ENCODE measurements at places on chromosomes 3 and 15. TPM values are rescaled to one million over a fixed set of nuclear protein-coding genes. Genes with fewer than 3 reads are reported as not detected.
A peak's percentile ranks its signal among the peaks of the same experiment; 100 is the strongest.

ILDR1 gene
- 6.4 TPM for total RNA-seq

CHRFAM7A gene
- total RNA-seq: 0.55 TPM

GRCh38 chr15:51288143-51289065, 50.0 kb downstream of the CYP19A1 start:
- H3K4me1 ChIP-seq: peaks cover 14% of the 10 kb centered on the region
- H3K4me3 ChIP-seq: no peak overlapping the region
- H3K27ac ChIP-seq: no peak overlapping the region
- no peak for DNase-seq
- H3K36me3 ChIP-seq: no peaks in the 10 kb centered on the region

CD80 gene
- total RNA-seq: 0.10 TPM

RBMS3 gene
- 7.9 TPM for total RNA-seq

UNC13C gene
- 1.3 TPM for total RNA-seq

DNA sequence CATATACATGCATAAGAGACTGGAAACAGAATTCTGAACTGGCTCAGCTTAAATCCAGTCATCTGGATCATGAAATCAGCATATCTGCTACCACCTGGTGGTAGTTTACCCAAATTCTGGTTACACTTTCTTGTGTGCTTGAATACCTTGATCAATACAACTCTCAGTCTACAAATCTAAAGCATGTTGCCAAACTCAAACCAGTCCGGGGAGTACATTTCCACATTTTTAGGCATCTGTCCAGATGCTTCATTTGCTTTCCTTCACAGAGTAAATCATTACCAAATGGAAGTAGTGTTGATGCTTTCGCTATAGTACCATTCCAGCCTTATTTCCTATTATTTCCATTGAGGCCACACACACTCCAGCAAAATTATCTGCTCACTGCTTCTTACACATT, 126.4 kb downstream of the P2RY1 start:
- H3K4me1 ChIP-seq: no peaks in the 10 kb centered on the region
- DNase-seq: no peak
- H3K27me3 ChIP-seq: no peaks in the 10 kb centered on the region
- no peak overlapping the region for H3K27ac ChIP-seq
- no peaks in the 10 kb centered on the region for H3K36me3 ChIP-seq

DNA sequence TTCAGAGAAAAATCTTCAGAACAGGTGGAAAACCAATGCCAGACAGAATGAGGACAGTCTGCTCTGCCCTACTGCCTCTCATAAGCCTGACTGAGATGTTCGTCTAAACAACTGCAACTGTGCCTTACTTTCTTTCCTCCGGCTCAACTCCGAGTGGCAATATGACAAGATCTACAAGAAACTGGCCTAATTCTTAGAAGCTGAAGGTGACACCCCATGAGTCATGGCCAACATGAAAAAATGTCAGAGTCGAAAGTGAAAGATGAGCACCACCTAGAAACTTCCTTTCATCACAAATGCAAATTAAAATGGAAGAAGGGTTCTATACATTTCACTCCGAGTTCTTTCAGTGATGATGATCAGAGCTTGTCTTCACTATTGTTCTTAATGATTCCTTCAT, 12.9 kb downstream of the PCYT1A start:
- DNase-seq: no peak
- peak overlapping the region; percentile 2 for H3K4me3 ChIP-seq
- no peaks in the 10 kb centered on the region for H3K27me3 ChIP-seq
- H3K4me1 ChIP-seq: peaks cover 10% of the 10 kb centered on the region
- peak overlapping the region; percentile 1 for H3K27ac ChIP-seq

DNA sequence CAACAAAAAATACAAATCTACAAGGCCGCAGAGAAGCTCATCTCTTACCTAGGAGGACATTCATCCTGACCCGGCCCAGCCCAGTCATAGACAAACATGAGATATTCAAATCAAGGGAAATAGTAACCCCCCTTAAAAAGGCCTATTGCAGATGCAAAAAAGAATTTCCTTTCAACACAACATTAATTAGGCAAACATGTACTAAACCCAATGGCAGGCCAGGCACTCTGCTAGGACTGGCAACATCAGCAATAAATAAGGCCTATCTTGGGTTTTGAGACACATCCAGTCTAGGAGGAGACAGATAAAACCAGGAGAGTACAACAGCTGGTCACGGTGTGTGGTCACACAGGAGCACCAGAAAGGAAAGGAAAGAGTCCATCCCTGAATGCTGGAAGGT, 61.4 kb downstream of the ADCY5 start:
- peaks cover 13% of the 10 kb centered on the region for H3K27me3 ChIP-seq
- H3K4me3 ChIP-seq: no peak overlapping the region
- H3K4me1 ChIP-seq: peaks cover 52% of the 10 kb centered on the region
- H3K36me3 ChIP-seq: no peaks in the 10 kb centered on the region

GRCh38 chr3:98759629-98760028, 3.5 kb upstream of the ST3GAL6 start:
- no peak for DNase-seq
- H3K4me3 ChIP-seq: no peak overlapping the region
- peaks cover 4% of the 10 kb centered on the region for H3K36me3 ChIP-seq
- H3K27me3 ChIP-seq: no peaks in the 10 kb centered on the region
- H3K4me1 ChIP-seq: peaks cover 28% of the 10 kb centered on the region

GRCh38 chr15:83928878-83929418, 275.0 kb downstream of the ADAMTSL3 start:
- no peak for DNase-seq
- H3K4me3 ChIP-seq: no peak overlapping the region
- H3K4me1 ChIP-seq: no peaks in the 10 kb centered on the region
- no peaks in the 10 kb centered on the region for H3K36me3 ChIP-seq
- H3K27ac ChIP-seq: no peak overlapping the region

SGO1 gene
- 18.8 TPM for total RNA-seq

- H3K4me1 ChIP-seq: peaks cover 27% of the 10 kb centered on the region
- H3K4me3 ChIP-seq: peak overlapping the region; percentile 51
- peak overlapping the region; percentile 60 for H3K27ac ChIP-seq
These were observed 56.6 kb upstream of the PRTG start for GRCh38 chr15:55799291-55800212.

GRCh38 chr3:59605318-59605717, 555.5 kb upstream of the CFAP20DC start:
- H3K4me3 ChIP-seq: no peak overlapping the region
- no peak for DNase-seq
- H3K27ac ChIP-seq: no peak overlapping the region
- H3K4me1 ChIP-seq: peaks cover 23% of the 10 kb centered on the region
- no peaks in the 10 kb centered on the region for H3K36me3 ChIP-seq

SLC28A2 gene
- 2.4 TPM for total RNA-seq

DNA sequence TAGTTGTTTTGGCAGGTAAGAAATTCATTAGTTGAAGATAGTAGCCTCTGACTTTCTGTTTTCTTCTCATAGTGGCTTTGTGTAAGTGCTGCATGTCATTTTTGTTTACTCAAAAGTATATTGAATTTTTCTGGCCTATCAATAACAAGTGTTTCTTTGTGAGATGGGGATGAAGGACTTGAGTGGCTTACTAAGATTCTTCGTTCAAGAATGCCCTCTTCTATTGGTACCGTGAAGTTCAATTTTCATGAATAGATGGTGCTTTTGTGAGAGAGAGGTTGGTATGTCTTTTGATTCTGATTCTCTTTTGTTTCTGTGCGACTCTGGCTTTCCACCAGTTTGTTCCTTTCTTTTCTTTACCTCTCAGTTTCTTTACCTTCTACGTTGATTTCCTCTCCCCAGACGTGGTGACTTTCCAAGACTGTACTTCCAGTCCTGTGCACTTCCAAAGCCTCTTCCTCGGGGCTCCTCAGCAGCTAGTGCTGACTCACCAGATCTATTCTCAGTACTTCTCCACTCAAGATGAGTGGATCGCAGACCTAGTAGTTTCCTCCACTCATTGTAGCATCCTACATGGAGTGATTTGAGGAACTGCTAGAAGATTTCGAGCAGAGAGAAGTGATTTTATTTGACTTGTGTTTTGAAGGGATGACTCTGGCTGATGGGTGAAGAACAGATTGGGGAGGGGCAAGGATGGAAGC, 82.0 kb upstream of the EPHB3 start:
- no peaks in the 10 kb centered on the region for H3K36me3 ChIP-seq
- peaks cover 5% of the 10 kb centered on the region for H3K4me1 ChIP-seq
- DNase-seq: no peak

DNA sequence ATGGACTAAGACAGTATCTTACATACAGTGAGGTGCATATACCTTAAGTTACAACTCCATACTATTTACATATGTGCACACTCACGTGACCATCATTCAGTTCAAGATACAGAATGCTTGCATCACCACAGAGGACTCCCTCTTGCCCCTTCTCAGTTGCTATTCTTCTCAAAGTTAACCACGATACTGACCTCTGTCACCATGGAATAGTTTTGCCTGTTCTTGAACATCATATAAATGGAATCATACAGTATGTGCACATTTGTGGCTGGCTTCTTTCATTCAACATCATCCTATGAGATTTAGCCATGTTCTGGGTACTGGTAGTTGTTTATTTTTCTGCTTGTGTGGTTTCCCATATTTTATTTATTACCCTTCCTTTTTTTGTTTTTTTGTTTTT, 10.4 kb upstream of the ZSCAN2 start:
- H3K4me1 ChIP-seq: peaks cover 9% of the 10 kb centered on the region
- peaks cover 23% of the 10 kb centered on the region for H3K27me3 ChIP-seq

- no peaks in the 10 kb centered on the region for H3K27me3 ChIP-seq
- no peaks in the 10 kb centered on the region for H3K4me1 ChIP-seq
- no peak overlapping the region for H3K4me3 ChIP-seq
- DNase-seq: no peak
These were observed 44.3 kb upstream of the TM4SF4 start for GRCh38 chr3:149430216-149430615.

DNA sequence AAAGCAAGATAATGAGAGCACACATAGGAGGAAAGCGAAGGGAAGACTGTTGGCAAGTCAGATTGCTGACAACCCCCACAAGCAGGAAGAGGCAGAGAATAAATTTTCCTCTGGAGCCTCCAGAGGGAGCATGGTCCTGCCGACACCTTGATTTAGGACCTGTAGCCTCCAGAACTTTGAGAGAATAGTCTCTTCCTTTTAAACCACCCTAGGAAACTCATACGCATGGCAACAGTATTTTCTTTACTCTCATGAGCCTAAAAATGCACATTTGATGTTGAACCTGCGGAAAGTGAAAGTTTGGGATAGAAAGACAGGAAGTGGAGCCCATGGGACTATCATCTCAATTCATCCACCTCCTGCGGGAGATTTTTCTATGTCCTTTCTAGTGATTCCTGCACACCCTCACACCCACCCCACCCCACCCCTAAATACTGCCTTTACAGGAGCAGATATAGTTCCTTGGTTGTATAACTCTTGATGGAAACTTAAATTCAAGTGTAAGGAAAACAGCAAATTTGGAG, 116.7 kb upstream of the LPP start:
- H3K36me3 ChIP-seq: no peaks in the 10 kb centered on the region
- H3K27me3 ChIP-seq: peaks cover 7% of the 10 kb centered on the region
- peaks cover 23% of the 10 kb centered on the region for H3K4me1 ChIP-seq
- peak overlapping the region; percentile 8 for H3K4me3 ChIP-seq

- H3K4me3 ChIP-seq: no peak overlapping the region
- peaks cover 3% of the 10 kb centered on the region for H3K36me3 ChIP-seq
- H3K4me1 ChIP-seq: peaks cover 8% of the 10 kb centered on the region
- no peak for DNase-seq
- H3K27ac ChIP-seq: no peak overlapping the region
- no peaks in the 10 kb centered on the region for H3K27me3 ChIP-seq
These were observed 24.8 kb upstream of the CMTM7 start for GRCh38 chr3:32366638-32367397.

DNA sequence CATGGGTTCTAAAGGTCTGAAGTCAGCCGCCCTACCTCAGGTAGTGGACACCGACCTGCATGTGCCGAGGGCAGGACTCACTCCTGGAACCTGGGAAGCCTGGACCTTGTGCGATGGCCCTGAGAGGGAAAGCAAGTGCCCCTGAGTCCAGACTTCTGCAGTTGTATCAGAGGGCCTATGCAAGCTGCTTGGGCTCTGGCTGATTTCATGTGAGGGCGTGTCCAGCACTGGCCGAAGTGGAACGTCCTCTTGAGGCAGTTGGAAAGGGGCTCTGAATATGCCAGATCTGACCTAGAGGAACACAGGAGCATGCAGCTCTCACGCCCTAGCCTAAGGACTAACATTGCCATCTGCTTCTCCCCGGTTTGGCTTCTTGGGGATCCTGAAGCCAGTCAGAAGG, 2.5 kb upstream of the CAMP start:
- no peaks in the 10 kb centered on the region for H3K27me3 ChIP-seq
- no peak for DNase-seq
- no peaks in the 10 kb centered on the region for H3K36me3 ChIP-seq
- no peak overlapping the region for H3K4me3 ChIP-seq
- H3K27ac ChIP-seq: no peak overlapping the region
- no peaks in the 10 kb centered on the region for H3K4me1 ChIP-seq

DNA sequence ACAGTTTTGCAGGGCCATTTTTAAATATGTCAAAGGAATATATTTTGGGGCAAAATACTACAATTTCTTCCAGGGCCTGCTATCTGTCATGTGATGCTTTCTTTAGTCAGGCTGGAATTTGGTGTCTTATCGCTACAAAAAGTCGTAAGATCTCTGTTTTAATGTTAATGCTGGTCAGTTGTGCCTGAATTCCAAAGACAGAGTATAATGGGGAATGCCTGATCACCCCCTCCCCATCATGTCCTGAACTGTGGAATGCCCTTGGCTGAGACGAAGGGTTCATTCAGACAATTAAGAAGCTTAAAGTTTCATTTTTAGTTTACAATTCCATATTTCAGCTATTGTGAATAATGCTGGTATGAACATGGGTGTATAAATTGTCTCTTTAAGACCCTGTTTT, 203.0 kb downstream of the TBC1D5 start:
- H3K36me3 ChIP-seq: peaks cover 9% of the 10 kb centered on the region
- no peak overlapping the region for H3K27ac ChIP-seq
- H3K27me3 ChIP-seq: no peaks in the 10 kb centered on the region
- DNase-seq: no peak
- H3K4me3 ChIP-seq: no peak overlapping the region

GRCh38 chr3:189652042-189652441, 20.9 kb downstream of the TP63 start:
- no peak for DNase-seq
- no peaks in the 10 kb centered on the region for H3K27me3 ChIP-seq

CLDN1 gene
- 9.7 TPM for total RNA-seq

- no peaks in the 10 kb centered on the region for H3K4me1 ChIP-seq
- peaks cover 29% of the 10 kb centered on the region for H3K36me3 ChIP-seq
- H3K27me3 ChIP-seq: no peaks in the 10 kb centered on the region
These were observed 841.3 kb downstream of the ROBO1 start for GRCh38 chr3:78926523-78926922.

DNA sequence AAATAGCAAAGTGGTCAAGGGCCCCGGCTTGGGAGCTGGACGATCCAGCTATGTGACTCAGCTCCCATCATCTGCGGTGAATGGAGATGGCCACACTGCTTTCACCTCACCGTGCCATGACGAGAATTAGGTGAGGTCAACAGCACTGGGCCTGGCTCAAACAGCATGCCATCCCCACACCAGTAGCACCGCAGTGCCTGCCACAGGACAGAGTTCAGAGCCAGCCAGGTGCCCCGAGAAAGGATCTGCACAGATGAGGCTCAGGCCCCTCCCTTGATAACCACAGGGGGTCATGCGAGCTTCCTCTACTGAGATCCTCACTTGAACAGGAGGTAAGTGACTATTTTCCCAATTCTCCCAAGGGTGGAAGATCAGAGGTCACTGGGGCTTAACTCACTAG, 29.4 kb downstream of the ZXDC start:
- no peak overlapping the region for H3K27ac ChIP-seq
- H3K4me1 ChIP-seq: peaks cover 6% of the 10 kb centered on the region
- H3K36me3 ChIP-seq: no peaks in the 10 kb centered on the region
- no peak for DNase-seq

All from type B pancreatic cell (in vitro differentiated cells).